ENCODE measurements at places on chromosomes 11 and 22.

DNA sequence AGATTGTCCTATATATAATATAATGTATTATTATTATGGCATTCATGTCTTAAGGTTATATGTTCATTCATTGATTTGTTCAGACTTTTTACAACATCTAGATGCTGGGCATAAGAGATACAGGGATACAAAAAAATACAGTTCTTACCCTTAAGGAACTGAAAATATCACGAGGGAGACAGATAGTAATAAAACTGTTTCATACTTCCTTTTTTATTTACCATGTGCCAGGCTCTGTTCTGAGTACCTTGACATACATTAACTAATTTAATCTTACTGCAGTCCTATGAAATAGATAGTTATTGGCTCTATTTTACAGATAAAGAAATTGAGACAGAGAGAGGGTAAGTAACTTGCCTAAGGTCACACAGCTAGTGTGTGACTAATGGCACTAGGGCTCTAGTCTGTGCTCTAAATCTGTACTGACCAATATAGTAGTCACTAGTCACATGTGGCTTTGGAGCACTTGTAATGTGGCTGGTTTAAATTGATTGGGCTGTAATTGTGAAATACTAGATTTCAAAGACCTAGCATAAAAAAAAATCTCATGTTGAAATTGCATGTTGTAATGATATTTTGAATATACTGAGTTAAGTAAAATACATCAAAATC is 21.3 kb downstream of the TRIM44 start:
- no peak for DNase-seq

DNA sequence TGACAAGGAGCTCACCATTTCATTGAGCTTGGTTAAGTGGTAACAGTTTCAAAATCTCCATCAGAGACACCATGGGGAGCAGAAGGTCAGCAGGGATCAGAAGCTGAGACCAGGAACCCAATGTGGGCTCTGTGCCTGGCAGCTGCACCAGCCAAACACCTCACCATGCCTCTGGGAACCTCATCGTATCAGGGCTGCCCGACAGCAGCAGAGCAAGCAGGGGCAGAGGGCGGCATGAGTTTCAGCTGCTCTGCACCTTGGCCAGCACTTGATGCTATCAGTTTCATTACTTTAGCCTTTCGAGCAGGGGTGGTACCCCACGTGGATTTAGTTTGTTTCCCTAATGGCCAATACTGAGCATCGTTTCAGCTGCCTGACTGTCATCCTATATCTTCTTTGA is 77.8 kb downstream of the DGCR2 start:
- DNase-seq: no peak

- no peak for DNase-seq
Observed at GRCh38 chr22:19863571-19863970, 8.9 kb upstream of the GNB1L start.

DNA sequence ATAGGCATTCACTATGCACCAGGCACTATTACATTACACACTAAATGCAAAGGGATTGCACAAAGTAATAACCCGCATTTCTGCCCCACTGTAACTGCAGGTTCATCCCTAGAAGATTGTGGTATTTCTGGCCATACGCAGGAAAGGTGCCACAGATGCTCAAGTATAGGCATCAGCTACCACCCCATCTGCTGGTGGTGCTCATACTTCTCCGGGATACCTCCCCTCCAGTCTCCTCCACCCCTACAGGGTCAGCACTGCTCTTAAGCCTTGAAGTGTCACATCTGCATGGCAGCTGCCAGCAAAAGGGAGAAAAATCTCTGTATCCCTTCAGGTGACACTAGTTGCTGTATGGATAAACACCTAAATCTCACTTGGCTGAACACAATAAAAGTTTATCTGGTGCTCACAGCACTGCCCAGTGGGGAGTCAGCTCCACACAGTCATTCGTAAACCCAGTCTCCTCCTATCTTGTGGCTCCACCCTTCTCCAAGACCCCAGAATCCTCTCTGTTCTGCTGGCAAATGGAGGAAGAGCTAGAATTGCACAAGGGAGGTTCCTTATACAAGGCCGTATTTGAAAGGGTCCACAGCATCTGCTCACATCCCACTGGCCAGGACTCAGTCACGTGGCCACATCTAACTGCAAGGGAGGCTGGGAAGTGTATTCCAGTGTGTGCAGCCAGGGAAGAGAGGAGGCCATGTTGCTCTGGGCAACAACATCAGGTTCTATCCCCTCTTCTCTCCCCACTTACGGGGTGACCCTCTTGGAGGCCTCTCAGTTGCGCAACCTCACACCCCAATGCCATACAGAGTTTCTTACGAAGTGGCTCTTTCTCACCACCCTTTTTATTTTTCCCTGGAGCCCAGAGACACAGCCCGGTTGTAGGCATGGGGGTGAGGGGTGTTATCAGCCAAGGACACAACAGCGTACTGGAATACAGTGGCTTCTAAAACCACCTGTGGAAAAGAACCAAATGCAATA is 114.7 kb downstream of the BUD13 start:
- DNase-seq: no peak

DNA sequence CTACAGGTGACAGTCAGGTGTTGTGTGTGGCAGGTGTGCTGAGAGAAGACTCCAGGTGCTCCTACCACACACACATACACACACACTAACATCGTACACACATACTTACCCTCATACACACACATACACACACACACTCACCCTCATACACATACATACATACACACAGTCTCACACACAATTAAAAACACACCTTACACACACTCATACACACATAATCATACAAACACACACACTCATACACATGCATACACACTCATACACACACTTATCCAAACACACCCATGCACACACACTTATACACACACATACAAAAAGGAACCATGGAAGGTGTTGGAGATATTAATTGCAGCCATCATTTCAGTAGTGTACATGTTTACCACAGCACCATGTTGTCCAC is 4.6 kb downstream of the KRTAP5-3 start:
- DNase-seq: no peak

GRCh38 chr22:49583341-49583740 is 244.3 kb downstream of the BRD1 start:
- no peak for DNase-seq

DNA sequence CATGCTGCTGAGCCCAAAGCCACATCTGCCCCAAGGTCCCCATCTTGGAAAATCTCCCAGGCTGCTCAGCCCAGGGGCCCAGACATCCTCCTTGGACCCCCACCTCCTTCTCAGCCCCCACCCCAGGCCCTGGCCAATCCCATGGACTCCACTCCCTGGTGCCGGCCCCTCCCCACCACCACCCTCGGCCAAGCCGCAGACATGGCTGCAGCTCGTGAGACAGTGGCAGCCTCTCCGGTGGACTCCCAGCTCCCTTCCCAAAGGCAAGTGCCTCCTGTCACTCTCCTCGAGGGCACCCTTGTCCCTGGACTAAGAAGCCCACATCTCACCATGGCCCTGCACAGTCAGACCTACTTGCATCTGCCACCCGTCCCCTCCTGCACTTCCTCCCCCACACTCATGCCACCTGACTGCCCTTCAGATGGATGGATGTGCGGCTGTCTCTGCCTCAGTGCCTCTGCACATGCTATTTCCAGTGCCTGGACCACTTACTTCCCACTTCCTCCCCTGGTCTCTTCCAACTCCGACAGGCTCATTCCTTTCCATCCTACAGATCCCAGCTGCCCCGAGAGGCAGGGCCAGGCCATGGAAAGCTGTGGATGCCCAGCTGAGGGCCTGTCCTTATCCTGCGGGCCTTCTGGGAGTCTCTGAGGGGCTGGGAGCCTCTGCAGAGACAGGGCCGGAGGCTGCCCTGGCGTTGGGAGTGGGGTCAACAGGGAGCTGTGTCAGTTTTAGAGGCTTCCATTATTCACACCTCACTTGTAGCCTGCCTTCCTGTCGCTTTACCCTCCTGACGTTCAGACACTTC is 25.5 kb upstream of the RFPL3 start:
- no peak for DNase-seq

DNA sequence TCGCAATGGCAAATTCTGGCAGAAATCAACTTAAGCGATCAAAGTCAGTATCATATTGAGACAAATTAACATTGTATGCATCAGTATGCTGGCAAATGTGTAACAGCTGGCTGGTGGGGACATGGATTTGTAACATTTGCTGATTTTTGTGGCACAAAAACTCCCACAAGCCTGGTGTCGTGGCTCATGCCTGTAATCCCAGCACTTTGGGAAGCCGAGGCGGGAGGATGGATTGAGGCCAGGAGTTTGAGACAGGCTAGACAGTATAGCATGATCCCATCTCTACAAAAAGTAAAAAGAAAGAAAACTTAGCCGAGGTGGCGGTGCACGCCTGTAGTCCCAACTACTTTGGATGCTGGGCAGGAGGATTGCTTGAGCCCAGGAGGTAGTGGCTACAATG is 17.6 kb upstream of the HDHD5 start:
- no peak for DNase-seq

DNA sequence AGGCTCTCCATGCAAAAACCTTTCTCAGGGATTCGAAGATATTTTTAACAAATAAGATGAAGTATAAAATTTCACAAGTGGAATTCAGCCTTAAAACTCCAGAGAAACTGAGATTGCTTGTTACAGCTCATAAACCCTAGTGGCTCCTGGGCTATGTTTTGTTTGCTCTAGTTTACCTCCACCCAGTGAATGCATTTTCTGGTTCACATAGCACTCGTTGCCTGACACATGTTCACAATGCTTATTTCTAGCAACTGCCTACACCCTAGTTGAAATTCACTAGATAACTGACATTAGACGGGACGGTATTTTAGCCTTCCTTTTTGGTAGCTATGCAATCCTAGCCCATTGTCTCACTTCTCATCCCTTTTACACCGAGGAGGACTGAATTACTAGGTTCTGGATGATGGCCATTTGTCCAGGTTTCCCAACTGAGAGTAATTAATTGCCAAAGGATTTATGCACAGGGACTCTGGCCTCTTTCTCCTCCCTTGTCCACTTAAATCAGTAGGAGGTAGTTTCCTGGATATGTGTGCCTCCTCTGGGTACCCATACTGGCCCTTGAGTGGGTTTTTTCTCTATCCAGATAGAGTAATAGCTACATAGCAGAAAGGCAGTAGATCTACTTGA is 951.6 kb downstream of the DLG2 start:
- DNase-seq: no peak

- DNase-seq: no peak
Observed at GRCh38 chr11:114261791-114262190, 34.4 kb upstream of the NNMT start.

- no peak for DNase-seq
Observed at GRCh38 chr11:61049859-61050258, 52.4 kb upstream of the CD5 start.

GRCh38 chr11:44351898-44352498 is 42.1 kb upstream of the ALX4 start:
- DNase-seq: no peak

DNA sequence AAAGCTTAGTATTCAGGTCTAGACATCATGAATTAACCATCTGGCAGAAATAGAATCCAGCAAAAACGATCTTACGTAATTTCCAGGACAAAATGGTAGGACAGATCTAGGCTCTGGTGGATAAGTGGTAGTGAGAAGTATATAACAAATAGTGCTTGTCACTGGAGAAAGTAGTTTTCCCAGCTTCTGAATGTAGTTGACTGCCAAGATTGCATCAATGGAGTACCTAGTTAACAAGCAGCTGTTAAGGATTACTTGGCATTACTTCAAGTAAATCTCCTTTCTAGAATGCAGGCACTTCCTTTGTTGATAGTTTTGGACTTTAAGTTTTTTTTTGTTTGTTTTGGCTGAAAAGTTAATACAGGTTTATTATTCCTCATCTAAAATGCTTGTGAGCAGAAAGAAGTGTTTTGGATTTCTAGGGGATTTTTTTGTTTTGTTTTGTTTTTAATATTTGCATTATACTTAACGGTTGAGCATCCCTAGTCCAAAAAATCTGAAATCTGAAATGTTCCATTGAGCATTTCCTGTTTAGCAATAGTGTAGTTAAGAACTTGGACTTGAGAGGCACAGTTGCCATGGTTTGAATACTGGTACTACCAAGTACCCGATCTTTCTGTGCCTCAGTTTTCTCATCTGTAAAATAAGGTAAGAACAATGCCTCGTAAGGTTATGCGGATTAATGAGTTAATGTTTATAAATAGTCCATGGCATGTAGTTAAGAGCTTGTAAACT is 20.3 kb downstream of the FAM118B start:
- no peak for DNase-seq

DNA sequence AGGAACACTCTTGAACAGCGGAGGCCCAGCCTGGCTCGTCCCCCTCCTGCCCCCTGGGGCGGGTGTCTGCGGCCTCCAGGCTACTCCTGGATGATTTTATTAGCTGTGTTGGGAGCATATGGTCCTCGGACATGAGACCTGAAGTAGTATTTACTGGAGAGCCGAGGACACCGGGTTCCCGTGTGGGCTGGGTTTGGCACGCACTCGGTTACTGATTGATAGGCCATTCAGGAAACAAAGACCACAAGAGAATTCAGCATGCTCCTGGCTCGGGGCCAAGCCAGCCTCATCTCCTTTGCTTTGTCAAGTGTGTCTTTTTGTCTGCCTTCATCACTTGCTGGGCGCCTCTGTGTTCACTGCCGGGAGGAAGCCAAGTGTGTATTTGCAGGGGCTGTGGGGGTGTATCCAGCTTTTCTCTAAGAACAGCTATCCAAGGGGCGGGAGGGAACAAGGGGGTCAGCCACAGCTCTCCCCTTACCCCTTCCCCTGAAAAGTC is 9.7 kb downstream of the FXYD2 start:
- DNase-seq: peak; percentile 84

DNA sequence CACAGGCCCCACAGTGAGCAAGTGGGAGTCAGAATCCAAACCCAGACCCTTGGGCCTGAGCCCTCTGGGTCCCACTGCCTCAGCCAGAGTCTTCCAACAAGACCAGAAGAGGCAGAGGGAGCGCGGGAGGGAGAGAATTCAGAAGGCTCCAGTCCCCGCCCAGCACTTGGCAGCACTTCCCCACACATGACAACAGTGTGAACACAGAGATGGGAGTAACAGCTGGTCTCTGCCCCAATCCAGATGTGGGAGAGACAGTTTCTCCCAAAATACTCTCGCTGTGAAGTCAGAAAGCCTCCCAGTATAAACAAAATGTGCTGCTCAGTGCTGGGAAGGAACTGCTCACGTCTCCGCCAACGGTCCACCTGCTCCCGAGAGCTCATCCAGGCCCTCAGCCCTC is 219.9 kb downstream of the MN1 start:
- DNase-seq: no peak

DNA sequence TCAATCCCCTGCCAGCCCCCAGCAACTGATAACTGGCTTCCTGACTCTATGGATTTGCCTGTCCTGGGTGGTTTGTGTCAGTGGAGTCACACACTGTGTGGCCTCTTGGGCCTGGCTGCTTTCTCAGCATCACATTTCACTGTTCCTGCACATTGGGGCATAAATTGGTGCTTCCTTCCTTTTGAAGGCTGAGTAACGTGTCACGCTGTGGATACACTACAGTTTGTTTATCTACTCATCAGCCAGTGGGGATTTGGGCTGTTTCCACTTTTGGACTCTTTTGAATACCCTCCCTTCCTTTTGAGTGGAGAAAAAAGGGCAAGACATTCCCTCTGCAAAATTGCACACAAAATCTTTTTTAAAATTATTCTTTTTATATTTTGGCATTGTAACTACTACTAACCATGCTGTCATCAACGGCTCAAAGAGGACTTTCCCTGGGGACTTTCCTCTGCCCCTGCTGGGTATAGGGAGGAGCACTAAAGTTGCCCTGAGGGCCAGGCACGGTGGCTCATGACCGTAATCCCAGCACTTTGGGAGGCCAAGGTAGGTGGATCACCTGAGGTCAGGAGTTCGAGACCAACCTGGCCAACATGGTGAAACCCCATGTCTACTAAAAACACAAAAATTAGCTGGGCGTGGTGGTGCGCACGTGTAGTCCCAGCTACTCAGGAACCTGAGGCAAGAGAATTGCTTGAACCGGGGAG is 7.8 kb upstream of the CELSR1 start:
- DNase-seq: no peak
